ENCODE measurements at places on chromosomes 4 and X.

DNA sequence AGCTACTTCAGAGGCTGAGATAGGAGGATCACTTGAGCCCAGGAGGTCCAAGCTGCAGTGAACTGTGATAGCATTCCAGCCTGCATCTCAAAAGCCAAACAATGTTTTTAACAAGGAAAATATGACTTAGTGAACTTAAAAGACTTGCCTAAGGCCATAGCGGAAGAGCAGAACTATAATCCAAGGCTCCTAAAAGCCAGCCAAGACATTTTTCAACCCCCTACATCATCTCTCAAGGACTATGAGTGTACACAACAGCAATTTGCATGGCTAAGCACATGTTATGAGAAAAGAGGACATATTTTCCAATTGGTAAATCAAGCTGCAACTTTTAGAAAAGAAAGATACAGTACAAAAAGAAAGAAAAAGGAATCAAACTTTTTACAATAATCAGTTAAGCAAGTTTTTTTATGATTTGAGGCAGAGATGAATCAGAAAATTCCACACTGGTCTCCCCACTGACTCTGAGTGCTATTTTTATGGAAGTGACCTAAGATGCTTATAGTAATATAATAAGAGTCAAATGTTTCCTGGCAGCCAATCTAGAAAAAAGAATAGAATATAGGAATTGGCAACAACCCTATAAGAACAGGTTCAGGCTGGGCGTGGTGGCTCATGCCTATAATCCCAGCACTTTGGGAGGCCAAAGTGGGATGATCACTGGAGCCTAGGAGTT is 9.8 kb upstream of the ACOT9 start:
- H3K4me1 ChIP-seq: no peaks in the 10 kb centered on the region
- no peak overlapping the region for H3K27ac ChIP-seq
- H3K4me3 ChIP-seq: no peak overlapping the region
- no peak for DNase-seq

- no peak overlapping the region for H3K4me3 ChIP-seq
- H3K36me3 ChIP-seq: no peaks in the 10 kb centered on the region
- no peaks in the 10 kb centered on the region for H3K4me1 ChIP-seq
Measured at GRCh38 chr4:16995451-16995850, 97.0 kb upstream of the LDB2 start.

DNA sequence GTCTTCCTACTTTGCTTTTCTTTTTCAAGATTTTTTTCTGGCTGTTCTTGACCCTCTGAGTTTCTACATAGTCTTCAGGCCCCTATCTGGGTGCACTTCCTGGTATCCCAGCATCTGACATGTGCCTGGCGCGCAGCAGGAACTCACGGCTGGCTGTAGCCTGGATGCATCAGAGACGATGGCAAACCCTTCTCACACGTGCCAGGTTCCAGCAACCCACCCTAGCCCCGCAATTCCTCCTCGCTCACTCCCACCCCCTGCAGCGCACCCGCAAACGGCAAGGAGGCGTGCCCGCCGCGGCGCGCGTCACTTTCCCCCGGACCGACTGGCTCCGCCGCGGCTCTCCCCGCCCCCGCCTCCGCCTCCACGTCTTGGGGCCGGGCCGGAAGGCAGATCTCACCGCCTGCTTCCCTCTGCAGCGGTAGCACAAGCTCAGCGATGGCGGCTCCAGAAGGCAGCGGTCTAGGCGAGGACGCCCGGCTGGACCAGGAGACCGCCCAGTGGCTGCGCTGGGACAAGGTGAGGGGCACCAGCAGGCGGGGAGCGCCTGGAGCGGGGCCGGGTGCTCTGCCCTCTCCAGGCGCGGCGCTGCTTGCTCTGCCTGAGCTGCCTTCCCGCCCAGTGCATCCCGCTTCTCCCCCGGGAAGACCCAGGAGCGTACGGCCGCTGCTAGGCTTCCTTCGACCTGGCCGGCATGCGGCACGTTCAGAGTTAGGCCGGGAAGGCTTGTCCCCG is at the start of gene PGM2:
Gene PGM2 (plus strand): TSS at position 392 of the 735 bp plus-strand sequence. CDS start 47 bp downstream, at position 439.
- H3K4me1 ChIP-seq: peaks cover 21% of the 10 kb centered on the region
- H3K27ac ChIP-seq: peak within 1 kb of the TSS; percentile 92
- peaks cover 18% of the 10 kb centered on the region for H3K36me3 ChIP-seq
- peak; percentile 45 for DNase-seq

DNA sequence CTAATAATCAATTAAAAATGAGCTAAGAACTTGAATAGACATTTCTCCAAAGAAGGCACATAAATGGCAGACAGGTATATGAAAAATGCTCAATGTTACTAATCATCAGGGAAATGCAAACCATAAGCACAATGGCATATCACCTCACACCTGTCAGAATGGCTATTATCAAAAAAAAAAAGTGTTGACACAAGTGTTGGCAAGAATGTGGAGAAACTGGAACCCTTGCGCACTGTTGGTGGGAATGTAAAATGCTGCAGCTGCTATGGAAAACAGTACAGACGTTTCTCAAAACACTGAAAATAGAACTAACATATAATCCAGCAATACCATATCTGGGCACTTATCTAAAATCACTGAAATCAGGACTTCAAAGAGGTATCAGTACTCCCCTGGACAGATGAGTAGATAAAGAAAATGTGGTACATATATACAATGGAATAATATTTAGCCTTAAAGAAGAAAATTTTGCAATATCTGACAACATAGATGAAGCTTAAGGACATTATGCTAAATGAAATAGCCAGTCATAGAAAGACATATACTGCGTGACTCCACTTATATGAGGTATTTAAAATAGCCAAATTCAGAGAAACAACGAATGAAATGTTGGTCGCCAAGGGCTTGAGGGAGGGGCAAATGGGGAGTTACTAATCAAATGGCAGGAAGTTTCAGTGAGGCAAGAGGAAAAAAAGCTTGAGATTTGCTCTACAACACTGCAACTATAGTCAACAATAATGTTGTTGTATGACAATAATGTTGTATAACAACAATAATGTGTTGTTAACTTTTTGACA is 175.5 kb downstream of the WDFY3 start:
- H3K36me3 ChIP-seq: peaks cover 97% of the 10 kb centered on the region
- no peak for DNase-seq
- H3K27me3 ChIP-seq: no peaks in the 10 kb centered on the region

GRCh38 chrX:12975991-12976558 is 1.2 kb downstream of the TMSB4X start:
- H3K36me3 ChIP-seq: no peaks in the 10 kb centered on the region
- no peaks in the 10 kb centered on the region for H3K27me3 ChIP-seq
- H3K4me1 ChIP-seq: no peaks in the 10 kb centered on the region
- H3K4me3 ChIP-seq: peak overlapping the region; percentile 68

GRCh38 chrX:19680580-19680979 is 165.3 kb upstream of the MAP3K15 start:
- DNase-seq: no peak
- H3K4me1 ChIP-seq: no peaks in the 10 kb centered on the region
- no peak overlapping the region for H3K4me3 ChIP-seq
- no peaks in the 10 kb centered on the region for H3K36me3 ChIP-seq
- H3K27me3 ChIP-seq: no peaks in the 10 kb centered on the region

DNA sequence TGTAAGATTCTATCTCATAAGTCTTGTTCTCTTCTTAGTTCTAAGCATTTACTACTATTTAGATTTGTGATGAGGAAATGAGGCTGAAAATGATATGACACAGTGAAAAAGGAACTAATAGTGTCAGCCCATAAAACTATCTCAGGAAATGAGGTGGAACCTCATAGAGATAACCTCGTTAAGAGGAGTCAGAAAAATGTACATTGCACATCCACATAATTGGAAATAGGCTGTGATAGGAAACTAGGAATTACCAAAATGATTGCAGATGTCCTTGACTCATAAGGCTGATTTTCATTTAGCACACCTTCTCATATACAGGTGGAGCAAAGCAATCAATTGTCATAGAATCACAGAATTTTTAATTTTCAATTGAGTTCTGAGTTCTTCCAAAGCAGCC is 26.8 kb downstream of the ANXA10 start:
- H3K27ac ChIP-seq: no peak overlapping the region
- H3K36me3 ChIP-seq: no peaks in the 10 kb centered on the region
- no peak overlapping the region for H3K4me3 ChIP-seq

DNA sequence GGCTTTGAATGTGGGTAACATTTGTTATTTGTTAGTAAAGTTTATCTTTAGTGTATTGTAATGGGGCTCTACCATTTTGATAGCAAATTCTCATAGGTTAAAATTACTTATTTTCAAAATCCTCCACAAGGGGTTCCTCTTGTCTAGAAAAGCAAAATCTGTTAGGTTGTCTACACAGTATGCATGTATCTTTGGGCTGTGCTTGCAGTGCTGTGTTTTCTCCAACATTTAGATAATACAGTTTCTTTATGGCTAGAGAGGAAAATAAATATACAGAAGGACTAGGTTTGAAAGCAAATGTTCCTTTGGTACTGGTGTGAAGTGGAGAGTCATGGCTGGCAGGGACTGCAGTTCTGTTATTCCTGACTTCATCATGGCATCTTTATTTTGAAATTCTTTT is 40.3 kb downstream of the POLR2B start:
- no peak overlapping the region for H3K27ac ChIP-seq
- no peak for DNase-seq
- no peaks in the 10 kb centered on the region for H3K27me3 ChIP-seq
- H3K36me3 ChIP-seq: peaks cover 100% of the 10 kb centered on the region
- H3K4me3 ChIP-seq: no peak overlapping the region

GRCh38 chrX:135595543-135595942 is 75.1 kb downstream of the INTS6L start:
- H3K4me1 ChIP-seq: no peaks in the 10 kb centered on the region
- no peaks in the 10 kb centered on the region for H3K27me3 ChIP-seq
- H3K27ac ChIP-seq: no peak overlapping the region
- H3K36me3 ChIP-seq: no peaks in the 10 kb centered on the region
- no peak for DNase-seq

DNA sequence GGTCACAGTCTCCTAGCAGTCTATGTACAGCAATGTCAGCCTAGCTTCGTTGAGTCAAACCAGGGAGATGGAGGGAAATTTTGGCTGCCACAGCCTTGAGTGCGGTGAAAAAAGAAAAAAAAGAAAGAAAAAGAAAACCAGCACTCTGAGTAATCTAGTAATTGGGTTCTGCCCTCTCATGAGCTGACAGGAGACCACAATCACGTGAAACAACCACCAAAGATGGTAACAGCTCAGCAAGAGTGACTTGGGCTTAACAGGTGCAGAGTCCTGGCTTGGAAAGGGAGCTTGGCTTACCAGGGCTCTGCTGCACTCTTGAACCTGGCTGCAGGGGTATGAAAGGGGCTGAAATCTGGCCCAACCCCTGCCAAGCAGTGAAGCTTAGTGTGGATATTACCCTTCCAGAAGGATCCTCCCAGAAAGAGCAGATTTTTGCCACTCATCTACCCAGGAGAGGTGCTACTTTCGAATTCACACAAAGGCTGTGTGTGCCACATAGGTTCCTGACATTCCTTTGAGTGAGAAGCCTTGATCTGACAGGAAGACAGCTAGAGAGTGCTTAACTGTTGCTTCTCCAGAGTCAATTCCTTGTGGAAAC is 350.3 kb downstream of the PTTG2 start:
- H3K36me3 ChIP-seq: no peaks in the 10 kb centered on the region
- no peak for DNase-seq
- H3K4me1 ChIP-seq: peaks cover 12% of the 10 kb centered on the region
- no peaks in the 10 kb centered on the region for H3K27me3 ChIP-seq

- H3K36me3 ChIP-seq: no peaks in the 10 kb centered on the region
- no peaks in the 10 kb centered on the region for H3K4me1 ChIP-seq
- H3K27ac ChIP-seq: no peak overlapping the region
Measured at GRCh38 chr4:148054275-148054674, 322.4 kb downstream of the ARHGAP10 start.

- no peak for DNase-seq
- no peak overlapping the region for H3K4me3 ChIP-seq
- H3K4me1 ChIP-seq: no peaks in the 10 kb centered on the region
- H3K27me3 ChIP-seq: no peaks in the 10 kb centered on the region
- no peaks in the 10 kb centered on the region for H3K36me3 ChIP-seq
- H3K27ac ChIP-seq: no peak overlapping the region
Measured at GRCh38 chr4:107586371-107586770, 133.7 kb downstream of the PAPSS1 start.
